T-helper 17 cell (primary cell): ENCODE measurements at places on chromosomes 7 and 10.

DNA sequence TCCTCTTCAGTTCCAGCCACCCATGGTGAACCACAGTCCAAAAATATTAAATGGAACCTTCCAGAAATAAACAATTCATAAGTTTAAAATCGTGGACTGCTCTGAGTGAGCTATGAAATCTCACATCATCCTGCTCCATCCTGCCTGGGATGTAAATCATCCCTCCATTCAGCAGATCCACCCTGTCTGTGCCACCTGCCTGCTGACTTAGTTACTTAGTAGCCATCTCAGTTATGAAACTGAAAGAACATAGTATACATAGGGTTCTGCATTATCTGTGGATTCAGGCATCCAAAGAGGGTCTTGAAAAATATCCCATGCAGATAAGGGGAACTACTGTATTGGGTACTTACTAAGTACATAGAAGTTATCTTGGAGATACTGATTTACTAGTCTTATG, 89.0 kb downstream of the ST8SIA6 start:
- H3K4me1 ChIP-seq = no peaks in the 10 kb centered on the region
- no peaks in the 10 kb centered on the region for H3K27me3 ChIP-seq

DNA sequence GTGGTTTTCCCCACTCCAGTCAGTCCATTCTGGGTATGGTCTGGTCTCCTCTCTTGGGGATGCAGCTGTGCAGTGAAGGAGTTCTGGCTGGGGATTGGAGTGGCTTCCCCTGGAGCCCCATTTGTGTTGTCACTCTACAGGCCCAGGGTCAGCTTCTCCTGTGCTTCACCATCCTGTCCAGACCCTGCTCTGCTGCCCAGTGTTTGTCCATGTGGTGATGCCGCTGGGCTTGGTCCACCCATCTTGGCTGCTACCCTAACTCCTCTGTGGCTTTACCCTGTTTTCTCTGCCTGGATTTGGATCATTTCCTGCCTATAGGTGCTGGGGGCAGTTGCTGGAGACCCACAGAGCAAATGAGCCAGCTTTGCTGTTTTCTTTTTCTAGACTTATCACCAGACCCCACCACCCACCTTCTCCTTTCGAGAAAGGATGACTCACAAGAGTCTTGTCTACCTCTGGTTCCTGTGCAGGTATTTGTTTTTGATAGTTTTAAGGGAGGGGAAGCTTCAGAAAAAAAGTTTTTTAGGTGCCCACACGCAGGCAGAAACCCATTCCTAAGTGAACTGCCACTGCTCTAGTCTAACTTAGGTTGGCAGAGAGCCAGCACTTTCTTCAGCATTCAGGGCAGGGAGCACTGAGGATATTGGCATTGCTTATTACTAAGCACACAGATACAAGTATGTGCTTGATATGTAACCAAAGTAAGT, 8.5 kb downstream of the ZDHHC16 start:
- DNase-seq = no peak
- no peaks in the 10 kb centered on the region for H3K27me3 ChIP-seq
- H3K4me3 ChIP-seq = no peak overlapping the region
- H3K27ac ChIP-seq = peak overlapping the region; percentile 69
- peaks cover 9% of the 10 kb centered on the region for H3K4me1 ChIP-seq
- peaks cover 3% of the 10 kb centered on the region for H3K36me3 ChIP-seq

DNA sequence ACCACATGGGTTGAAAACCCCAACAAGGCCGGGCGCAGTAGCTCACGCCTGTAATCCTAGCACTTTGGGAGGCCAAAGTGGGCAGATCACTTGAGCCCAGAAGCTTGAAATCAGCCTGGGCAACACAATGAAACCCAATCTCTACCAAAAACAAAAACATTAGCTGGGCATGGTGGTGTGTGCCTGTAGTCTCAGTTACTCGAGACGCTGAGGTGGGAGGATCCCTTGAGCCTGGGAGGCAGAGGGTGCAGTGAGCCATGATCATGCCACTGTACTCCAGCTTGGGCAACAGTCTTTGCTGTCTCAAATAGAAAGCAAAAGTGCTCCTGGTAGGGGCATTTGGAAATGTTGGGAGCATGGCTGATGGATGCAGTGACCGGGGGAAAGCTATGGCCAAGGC, 209.6 kb upstream of the PLXNA4 start:
- peaks cover 2% of the 10 kb centered on the region for H3K4me1 ChIP-seq
- H3K36me3 ChIP-seq = peaks cover 17% of the 10 kb centered on the region
- no peak overlapping the region for H3K27ac ChIP-seq

GRCh38 chr7:85851571-85852193, 664.8 kb upstream of the SEMA3D start:
- no peaks in the 10 kb centered on the region for H3K27me3 ChIP-seq
- DNase-seq = no peak
- H3K36me3 ChIP-seq = no peaks in the 10 kb centered on the region
- H3K27ac ChIP-seq = no peak overlapping the region
